ENCODE measurements at places on chromosomes 13 and 19.

DNA sequence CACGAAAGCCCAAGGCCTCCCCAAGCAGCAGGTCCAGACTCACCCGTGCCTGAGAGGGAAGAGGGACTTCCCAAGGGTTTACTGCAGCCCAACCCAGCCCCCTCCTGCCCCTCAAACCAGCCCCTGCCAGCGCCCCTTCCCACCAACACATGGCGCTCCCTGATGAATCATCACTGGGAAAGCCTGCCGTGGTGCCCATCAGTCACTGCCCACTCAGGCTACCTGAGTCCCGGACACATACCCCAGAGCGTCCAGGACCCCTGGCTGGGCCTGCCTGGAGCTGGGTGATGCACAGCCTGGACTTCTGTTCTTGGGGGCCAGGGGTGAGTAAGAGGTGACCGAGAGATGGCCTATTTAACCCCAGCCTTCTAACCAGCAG lies 60.6 kb downstream of the MLLT1 start:
- DNase-seq = no peak

DNA sequence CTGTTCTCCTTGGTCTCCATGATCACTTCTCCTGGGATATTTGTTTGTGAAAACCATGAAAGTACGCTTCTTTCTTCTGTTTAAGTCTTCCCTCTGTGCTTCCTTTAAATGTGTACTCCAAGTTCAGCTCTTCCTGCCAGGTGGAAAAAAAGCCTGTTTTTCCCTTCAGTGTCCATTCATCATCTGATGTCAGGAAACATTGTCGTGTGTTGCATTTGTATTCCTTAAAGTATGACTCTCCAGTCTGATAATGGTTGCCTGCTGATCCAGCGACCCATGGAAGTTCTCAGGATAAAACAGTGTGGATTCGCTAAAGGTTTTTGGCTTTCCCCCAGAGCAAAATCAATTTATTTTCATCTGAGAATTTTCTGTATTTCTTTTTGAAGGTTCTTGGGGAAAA lies 22.3 kb downstream of the SACS start:
- no peak for DNase-seq

DNA sequence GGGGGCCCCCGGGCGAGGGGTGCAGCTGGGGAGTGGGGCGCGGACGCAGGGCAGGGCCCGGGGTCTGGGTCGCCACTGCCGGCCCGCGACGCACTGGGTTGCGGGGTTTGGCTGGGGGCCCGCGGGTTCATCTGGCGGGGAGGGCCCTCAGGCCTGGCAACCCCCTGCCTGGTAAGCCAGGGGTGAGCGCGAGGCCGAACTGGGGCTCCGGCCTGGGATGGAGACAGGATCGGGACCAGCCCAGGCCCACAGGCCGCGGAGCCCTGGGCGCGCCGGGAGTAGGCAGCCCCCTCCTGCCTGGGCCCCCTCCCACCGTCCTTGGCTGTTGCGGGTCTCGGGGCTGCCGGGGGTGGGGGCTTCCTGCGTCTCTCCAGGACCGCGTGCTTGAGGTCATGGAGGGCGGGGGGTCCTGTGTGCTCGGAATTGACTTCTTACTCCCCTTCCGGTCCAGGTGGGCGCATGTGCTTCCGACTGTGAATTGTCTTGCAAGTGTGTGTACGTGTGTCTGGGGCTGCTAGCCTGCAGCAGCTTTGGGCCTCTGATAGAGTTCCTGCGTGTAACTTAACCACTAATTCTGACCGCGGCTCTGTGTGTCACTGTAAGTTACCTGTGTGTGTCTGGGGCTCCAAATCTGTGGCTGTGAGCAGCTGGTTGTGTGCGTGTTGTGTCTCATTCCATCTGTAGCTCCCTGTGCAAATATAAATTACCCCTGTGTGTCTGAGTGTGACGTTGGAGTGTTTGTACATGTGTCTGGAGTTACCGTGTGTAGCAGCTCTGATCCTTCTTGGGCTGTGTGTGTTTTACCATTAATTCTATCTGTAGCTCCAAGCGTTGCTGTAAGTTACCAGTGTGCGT lies 751 bp downstream of the GRAMD1A start:
- DNase-seq = peak; percentile 77

DNA sequence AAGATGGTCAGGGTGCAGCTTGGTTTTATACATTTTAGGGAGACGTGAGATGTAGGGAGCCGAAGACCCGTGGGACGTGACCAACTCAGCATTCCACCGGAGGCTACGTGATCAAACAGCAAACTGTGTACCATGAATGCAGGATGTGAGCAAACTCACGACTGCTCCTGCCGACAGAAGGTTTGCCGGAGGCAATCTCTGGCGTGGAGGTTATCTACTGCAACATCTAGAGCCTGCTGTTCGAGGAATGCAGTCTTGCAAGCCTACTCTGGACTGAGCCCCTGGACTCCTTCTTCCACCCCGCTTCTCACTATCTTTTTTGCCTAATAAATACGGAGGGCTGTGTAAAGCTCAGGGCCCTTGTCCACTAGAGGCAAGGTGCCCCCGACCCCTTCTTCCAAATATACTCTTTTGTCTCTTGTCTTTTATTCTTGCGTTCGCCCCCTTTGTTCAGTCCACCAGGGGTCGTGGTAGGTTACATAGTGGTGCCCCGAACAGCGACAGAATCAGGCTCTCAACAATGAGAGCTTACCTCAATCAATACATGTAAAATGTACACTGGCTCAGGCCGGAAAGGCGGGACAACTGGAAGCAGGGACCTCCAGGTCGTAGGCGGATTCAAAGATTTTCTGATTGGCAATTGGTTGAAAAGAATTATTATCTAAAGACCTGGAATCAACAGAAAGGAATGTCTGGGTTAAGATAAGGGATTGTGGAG lies 8.9 kb upstream of the OR1I1 start:
- DNase-seq = no peak

DNA sequence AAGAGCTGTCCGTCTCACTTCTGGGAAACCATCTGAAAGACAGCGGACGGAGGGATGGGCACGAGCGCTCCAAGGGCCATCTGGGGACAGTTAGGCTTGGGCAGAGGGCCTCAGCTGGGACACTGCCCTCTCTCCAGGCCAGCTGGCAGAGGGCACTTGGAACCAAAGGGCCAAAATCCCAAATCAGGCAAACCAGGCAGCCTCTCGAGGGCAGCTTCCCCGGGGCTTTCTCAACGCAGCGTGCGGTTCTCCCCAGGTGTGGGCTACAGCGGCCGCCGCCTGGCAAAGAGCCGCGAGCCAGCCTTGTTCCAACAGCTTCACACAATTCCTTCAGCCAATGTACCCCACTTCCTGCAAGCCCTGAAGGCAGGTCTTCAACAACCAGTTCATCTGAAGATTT lies 5.0 kb downstream of the MLLT1 start:
- no peak for DNase-seq

DNA sequence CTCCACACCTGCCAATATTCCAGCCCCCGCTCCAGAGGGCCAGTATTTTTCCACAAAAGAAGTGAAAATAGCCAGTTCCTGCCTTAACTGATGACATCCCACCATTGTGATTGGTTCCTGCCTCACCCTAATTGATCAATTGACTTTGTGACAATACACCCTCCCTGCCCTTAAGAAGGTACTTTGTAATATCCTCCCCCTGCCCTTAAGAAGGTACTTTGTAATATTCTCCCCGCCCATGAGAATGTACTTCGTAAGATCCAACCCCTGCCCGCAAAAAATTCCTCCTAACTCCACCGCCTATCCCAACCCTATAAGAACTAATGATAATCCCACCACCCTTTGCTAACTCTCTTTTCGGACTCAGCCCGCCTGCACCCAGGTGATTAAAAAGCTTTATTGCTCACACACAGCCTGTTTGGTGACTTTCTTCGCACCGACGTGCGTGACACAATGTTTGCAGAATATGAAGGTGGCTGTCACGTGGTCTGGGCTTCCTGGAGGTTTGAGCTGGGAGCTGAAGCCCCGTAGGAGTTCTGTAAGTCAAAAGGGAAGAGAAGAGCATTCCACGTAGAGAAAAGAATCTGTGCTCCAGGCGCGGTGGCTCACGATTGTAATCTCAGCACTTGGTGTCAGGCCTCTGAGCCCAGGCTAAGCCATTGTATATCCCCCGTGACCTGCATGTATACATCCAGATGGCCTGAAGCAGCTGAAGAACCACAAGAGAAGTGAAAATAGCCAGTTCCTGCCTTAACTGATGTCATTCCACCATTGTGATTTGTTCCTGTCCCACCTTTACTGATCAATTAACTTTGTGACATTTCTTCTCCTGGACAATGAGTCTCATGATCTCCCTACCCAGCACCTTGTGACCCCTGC lies 6.2 kb upstream of the FUT3 start:
- DNase-seq = no peak

- no peak for DNase-seq
These were observed 3.3 kb downstream of the ICAM5 start for GRCh38 chr19:10292789-10293636.

GRCh38 chr13:21342699-21343442 lies 116.2 kb downstream of the ZDHHC20 start:
- DNase-seq = no peak

- peak; percentile 78 for DNase-seq
These were observed 26.2 kb downstream of the OPA3 start for GRCh38 chr19:45558399-45558878.

GRCh38 chr13:23466144-23467002 lies 32.9 kb upstream of the SACS start:
- peak; percentile 76 for DNase-seq

- DNase-seq = no peak
These were observed 497.5 kb upstream of the PCDH20 start for GRCh38 chr13:61913183-61913582.

DNA sequence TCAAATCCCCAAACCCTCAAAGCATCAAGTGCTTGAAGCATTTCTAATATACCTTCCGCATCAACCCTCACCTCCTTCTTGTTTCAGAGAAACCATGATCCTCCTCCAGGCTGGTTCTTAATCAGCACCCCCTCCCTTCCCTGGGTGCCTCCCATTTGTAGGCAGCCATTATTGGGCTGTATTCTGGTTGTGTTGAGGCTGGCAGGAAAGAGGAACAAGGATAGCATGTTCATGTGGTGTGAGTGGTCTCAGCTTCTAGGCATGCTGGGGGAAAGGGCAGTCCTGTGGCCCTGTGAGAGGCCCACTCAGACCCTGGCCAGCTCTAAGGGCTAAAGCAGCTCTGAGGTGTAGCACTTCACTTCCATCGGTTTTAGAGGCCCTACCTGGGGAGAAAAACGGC lies 18.9 kb upstream of the TRIM13 start:
- no peak for DNase-seq

- DNase-seq = no peak
These were observed 193.6 kb downstream of the COL4A1 start for GRCh38 chr13:110113284-110113764.

- DNase-seq = no peak
These were observed 5.2 kb downstream of the GARRE1 start for GRCh38 chr19:34259367-34260095.

- DNase-seq = no peak
These were observed 36.9 kb upstream of the ZNF507 start for GRCh38 chr19:32308431-32309077.

GRCh38 chr19:39046037-39046821 lies 13.9 kb upstream of the FBXO27 start:
- no peak for DNase-seq

DNA sequence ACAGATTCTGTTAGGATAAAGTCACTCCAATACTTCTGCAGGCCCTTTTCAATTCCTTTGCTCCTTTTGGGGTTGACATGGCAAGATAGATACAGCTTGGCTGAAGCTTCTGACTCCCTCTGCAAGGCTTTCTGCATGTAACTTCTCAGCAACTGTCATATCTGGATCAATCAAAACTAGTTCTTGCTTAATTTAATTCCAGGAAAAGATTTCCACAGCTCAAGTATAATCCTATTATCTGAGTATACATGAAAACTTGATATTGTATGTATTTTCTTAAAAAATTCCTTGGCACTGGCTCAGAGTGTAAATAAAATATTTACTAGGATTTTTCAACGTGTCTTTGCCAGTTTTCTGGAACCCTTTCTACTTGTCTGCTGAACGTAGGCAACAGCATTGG lies 109.6 kb downstream of the STARD13 start:
- no peak for DNase-seq

DNA sequence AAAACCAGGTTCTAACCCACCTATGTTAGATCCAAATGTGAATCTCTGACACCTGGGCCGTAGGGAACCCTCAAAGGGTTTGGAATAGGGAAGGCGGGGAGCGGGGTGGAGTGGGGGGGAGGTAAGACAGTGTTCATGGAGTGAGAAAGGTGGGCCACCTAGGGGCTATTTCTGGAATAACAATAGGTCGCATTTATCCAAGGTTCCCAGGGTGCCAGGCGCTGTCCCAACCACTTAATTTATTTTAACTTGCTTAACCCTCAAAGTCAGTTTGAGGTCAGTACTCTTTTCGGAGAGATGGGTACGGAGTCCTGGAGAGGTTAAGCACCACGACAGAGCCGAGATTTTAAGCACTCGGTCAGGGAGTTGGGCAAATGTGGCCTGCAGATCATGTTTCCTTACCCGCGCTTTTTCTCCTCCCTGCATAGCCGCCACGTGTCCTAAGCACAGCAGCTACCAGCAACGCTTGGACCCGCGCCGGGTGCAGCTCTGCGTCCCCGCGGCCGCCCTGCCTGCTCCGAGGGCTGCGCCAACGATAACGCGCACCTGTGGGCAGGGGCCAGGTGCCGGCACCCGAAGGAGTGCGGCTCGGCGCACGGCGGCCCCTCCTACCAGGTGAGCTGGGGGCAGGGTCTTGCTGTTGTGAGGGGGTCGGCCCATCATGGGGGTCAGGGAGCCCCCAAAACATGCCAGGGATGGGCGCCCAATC lies 25.0 kb upstream of the FXYD3 start:
- DNase-seq = peak; percentile 60
